ENCODE measurements at places on chromosomes 6 and 20.

GRCh38 chr6:160379466-160379865 lies 31.3 kb downstream of the SLC22A3 start:
- no peak for DNase-seq

DNA sequence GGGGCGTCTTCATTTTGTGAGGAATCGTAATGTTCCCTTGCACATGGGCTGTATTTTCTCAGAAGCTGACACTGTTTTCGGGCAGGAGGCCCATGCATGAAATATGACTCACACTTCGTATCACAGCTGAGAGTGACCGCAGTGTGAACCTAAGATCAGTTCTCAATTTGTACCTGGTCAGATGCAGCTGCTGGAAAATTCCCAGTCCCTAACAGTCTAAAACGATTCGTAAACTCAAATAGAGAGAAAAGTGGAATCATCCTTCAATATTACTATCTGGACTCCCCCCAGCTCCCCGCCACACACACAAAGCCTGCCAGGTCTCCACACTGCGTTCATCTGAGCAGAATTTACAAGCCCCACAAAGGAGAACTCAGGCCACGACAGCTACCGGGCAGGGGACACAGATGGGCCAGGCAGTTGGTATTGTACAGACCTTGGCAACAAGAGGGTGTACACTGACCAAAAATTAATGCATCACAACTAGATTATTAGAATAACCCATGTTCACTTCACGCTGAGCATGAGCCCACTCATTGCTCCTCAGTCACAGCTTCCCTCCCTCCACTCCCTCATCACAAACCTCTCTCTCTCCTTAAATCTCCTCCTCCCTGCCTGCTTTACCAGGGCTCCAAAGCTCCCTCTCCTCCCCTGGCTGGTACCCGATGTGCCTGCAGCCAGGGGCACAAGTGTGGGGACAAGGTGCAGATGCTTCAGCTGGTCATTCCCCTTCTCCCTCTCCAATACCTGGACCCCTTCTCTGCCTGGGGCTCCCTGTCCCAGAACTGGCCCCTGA lies 488.4 kb downstream of the PREX1 start:
- no peak for DNase-seq

- DNase-seq = no peak
These were observed 108.7 kb upstream of the LY86 start for GRCh38 chr6:6479785-6480184.

DNA sequence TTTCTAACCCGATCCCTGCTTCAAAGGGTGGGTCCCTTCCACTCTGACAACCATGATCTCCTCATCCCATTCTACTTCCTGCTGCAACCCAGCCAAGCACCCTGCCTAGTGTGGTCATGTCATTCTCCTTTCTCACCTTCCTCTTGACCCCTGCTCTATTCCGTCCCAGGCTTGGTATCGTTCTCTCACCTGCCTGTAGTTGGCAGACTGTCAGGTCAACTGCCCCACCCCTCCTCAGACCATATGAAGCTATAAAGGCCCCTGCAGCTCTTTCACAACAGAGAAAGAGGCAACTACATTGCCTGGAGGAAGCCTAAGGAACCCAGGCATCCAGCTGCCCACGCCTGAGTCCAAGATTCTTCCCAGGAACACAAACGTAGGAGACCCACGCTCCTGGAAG lies at the start of gene MUC21:
MUC21 (plus strand) TSS at position 280 of the 400 bp plus-strand sequence. CDS start 241 bp downstream, outside the sequence.
- no peak for DNase-seq

DNA sequence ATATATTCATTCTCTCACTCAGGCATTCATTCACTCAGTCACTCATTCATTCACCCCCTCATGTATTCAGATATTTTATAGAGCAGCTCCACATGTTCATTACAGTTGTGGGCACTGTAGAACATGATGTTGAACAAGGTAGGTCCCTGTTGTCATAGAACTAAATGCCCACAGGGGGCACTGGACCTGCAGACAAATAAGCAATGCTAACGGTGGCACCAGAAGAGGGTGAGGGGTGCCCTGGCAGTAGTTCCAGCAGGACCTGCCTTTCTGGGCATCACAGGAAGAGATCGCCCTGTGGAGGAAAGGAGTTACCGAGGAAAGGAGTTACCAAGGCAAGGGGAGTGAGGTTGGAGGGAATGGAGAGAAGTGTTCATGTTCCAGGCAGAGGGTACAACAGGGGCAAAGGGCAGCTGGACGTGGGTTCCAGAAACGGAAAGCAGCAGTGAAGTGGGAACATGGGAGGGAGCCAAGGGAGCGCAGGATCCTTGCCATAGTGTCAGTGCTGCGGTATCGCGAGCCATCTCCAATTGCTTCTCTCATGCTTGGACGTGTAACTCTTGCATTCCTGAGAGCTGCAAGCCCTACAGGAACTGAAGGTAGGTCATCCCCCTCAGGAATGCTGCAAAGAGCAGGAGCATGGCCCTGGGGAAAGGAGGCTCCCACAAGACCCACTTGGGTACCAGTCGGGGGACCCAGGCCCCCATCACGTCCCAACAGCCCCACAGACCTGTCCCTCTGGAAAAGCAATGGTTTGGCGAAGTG lies 128.2 kb downstream of the EDN3 start:
- no peak for DNase-seq

- no peak for DNase-seq
These were observed 264.7 kb downstream of the TMEM242 start for GRCh38 chr6:157058574-157058973.

- DNase-seq = no peak
These were observed 28.6 kb downstream of the MBOAT1 start for GRCh38 chr6:20183706-20184105.

DNA sequence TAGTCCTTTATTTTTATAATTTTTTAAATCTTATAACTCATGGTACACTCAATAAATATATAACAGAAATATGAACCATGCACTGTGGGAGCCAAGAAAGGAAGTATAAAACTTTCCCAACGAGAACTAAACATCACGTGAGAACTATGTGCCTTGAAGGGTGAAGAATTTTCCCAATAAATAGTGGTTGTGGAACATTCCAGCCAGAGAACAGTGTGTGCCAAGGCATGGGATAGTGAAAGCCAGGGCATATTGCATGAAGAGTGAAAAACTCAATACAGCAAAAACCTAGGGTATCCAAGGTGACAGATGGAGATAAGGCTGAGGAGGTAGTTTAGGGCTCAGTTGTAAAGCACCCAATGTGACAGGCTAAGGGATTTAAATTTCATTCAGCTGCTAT lies 86.1 kb downstream of the SIM1 start:
- DNase-seq = no peak

DNA sequence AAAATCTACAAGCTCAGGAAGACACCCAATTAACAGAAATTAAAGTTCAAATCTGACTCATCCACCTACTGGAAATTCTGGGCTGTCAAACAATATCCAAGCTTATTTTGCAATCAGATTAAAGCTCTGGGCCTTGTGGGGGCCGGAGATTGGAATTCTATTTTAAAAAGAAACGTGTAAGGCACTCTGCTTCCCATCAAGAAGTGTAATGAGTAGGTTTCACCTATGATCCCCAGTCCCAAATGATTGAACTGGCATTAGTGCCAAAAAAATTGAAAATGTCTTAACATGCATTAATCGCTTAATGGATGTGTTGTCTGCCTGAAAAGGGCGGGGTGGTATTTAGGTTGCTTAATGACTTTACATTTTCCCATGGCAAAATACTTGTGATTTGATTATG lies 542.4 kb upstream of the BTBD3 start:
- DNase-seq = no peak

GRCh38 chr6:112626468-112627082 lies 279.4 kb downstream of the RFPL4B start:
- DNase-seq = no peak

- DNase-seq = no peak
These were observed 916 bp upstream of the SUN5 start for GRCh38 chr20:33005132-33005566.

DNA sequence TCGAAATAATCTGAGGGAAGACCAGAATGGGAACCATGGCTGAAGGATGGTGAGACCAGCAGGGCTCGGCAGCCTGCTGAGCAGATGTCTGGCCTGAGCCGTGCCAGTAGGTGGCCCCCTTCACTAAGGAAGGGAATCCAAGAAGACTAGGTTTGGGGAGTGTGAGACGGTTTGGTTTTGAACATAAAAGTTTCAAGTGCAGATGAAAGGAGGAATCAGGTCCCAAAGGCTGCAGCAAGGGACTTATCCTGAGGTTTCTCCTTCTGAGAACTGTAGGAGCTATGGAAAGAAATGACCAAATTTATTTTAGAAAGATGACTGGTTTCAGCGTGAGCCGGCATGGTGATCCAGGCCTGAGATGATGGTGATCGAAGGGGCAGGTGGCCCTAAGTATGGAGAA lies 4.6 kb upstream of the OSER1 start:
- DNase-seq = peak; percentile 42

- no peak for DNase-seq
These were observed 11.0 kb downstream of the SLC29A1 start for GRCh38 chr6:44234101-44235025.

DNA sequence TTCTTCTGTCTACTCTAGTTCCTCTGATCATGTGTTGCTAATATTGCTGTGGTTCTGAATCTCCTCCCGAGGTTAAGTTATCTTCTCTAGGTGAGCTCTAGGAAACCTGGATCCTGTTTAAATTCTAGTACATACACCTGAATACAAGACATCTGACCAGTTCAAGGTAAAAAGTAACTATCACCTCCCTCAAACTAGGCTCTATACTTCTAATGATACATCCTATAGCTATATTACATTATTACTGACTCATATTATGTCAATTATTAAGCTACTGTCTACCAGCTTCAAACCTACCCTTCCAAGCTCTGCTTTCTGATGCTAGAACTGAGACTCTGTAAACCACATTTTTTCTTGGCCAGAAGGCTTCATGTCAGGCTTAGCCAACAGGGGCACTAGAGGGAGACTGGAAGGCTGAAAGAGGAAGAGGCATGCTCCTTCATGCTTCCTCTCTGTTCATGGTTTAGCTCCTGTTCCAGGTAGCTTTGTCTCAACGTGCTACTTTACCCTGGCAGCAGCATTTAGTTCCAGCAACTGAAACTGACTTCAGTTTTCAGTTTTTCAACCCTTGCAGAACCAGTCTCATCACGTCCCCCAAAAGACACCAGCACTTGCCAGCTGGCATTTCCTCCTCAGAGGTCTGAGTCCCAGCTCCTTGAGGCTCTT lies 148.4 kb upstream of the TOP1 start:
- DNase-seq = no peak

DNA sequence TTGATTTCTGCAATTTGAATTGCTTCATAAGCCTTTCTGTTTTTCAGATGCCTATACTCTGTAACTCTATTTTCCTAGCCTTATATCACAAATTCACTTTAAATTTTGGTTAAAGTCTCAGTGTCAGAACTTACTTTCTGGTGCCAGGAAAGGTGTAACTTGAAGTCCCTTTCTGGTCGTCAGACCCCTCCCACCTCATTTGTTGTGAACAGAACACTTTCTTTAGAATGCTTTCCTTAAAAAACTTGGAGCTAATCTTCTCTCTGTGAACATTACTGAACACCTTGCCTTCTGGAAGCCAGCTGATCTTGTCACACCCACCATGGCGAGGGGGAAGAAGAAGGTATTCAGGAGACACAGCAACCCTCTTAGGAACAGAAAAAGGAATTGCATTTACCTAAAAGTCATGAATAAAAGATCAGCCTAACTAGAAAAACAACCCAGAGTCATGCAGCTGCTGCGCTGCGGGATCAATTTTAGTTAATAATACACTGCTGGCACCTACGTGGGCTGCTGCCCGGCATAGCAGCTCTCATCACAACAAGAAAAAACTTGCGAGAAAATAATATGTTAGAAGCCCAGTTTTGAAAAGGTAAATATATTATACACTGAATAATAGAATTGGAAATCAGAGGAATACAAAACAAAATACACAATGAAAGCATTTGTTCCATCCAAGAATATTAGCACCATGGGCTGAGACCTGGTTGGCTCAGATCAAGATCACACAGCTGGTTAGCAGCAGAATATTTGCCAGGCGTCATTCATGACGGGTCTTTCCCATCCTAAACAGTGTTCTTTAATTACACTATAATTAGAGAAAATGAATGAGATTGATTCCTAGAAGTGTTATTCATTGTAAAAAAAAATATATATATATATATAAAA lies 5.8 kb upstream of the FAM217A start:
- no peak for DNase-seq

GRCh38 chr6:72819609-72820008 lies 197.7 kb downstream of the KCNQ5 start:
- peak; percentile 25 for DNase-seq

- DNase-seq = no peak
These were observed 88.3 kb downstream of the DLGAP4 start for GRCh38 chr20:36394340-36394965.

- DNase-seq = no peak
These were observed 131.6 kb downstream of the SGK1 start for GRCh38 chr6:134186355-134186754.

DNA sequence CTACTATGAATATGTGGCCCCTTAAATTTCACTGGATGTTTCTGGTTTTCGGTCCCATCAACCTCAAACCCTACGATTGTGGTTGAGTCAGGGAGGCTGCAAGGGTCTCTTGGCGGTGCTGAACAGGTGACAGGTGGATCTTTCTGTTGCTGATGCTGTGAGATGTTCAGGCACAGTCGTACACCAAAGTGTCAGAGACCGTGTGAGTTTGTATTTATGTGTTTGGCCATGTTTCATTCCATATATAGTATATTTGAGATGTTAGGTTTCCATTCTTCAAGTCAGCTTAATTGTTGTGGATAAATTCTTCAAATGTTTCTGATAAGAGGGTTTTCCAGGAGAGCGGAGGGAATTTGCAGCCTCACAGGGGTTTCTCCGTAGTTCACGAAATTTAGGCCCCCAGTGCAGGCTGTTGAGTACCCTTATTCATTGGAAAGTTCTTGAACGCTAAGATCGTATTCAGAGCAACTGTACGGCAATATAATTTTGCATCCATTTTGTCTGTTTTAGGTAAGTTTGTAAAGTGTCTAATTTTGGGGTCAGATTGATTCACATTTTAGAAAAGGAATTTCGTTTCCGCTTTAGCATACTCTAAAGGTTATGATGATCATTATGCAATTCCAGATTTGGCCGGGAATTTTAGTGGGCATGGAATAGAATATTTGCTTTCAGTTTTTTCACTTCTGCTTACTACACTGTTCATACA lies 1.2 kb downstream of the TAB2 start:
- no peak for DNase-seq

DNA sequence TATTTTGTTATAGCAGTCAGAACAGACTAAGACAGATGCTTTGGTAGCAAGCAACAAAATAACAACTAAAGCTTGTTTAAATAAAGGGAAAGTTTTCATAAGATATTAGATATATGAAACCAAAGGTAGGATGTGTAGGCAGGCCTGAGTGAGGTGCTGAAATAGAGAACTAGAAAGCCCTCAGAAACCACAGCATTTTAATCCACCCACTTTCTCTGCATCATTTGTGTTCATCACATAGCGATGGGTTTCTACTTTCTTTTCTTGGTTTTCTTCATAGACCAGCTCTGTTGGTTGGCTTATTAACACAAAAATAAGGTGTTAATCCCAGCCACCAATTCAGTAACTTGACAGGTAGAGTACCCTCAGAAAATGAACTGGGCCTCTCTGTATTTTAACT lies 58.6 kb downstream of the RPS12 start:
- no peak for DNase-seq

- DNase-seq = no peak
These were observed 3.0 kb downstream of the LAMA4 start for GRCh38 chr6:112251171-112251875.

Measured in NCI-H510A treated with DMSO at 0.1 percent for 48 hours (cell line).